NCI-H2029 treated with DMSO at 0.1 percent for 48 hours (cell line): ENCODE measurements at places on chromosomes 5 and 9.

DNA sequence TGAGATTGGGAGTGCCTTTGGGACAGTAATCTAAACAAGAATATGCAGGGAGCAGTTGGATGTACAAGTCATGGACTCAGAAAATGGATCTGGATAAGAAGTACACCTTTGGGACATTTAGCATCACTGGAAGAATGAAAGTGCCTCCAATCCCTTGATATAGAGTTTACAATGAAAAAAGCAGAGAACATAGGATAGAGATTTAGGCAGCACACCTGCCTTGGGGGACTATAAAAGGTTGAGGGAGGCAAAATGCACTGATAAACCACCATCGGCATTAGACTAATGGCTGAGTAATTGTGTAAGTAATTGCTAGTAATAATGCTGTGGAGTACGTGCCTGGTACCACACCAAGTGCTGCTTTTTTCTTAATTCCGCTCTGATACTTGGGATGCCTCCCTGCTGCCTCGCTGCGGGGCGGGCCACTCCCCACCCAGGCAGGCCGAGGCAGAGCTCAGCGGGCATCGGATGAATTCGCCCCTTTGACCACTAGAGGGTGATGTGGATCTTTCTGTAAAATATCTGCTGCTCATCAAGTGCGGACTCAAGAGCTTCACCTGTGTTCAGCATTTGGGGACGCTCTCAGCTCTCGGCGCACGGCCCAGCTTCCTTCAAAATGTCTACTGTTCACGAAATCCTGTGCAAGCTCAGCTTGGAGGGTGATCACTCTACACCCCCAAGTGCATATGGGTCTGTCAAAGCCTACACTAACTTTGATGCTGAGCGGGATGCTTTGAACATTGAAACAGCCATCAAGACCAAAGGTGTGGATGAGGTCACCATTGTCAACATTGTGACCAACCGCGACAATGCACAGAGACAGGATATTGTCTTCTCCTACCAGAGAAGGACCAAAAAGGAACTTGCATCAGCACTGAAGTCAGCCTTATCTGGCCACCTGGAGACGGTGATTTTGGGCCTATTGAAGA lies 99.9 kb downstream of the ANKRD18B start:
- DNase-seq: peak; percentile 61

DNA sequence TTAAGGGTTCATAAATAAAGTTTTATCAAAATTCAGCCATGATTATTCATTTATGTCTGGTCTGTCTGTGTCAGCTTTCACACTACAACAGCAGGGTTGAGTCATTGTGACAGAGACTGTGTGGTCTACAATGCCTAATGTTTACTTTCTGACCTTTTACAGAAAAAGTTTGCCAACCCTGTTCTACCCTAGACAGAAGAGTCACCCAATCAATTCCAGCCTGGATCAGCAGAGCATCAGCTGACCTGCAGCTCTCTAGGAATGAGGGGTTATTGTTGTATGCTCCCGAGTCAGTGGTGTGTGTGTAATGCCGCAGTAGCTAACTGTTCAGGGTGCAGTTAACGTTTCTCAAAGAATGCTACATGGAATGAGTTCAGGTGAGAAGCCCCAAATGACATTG lies 87.3 kb downstream of the HRH2 start:
- DNase-seq: no peak

- no peak for DNase-seq
These were observed 141.7 kb downstream of the NXNL2 start for GRCh38 chr9:88676644-88677043.

DNA sequence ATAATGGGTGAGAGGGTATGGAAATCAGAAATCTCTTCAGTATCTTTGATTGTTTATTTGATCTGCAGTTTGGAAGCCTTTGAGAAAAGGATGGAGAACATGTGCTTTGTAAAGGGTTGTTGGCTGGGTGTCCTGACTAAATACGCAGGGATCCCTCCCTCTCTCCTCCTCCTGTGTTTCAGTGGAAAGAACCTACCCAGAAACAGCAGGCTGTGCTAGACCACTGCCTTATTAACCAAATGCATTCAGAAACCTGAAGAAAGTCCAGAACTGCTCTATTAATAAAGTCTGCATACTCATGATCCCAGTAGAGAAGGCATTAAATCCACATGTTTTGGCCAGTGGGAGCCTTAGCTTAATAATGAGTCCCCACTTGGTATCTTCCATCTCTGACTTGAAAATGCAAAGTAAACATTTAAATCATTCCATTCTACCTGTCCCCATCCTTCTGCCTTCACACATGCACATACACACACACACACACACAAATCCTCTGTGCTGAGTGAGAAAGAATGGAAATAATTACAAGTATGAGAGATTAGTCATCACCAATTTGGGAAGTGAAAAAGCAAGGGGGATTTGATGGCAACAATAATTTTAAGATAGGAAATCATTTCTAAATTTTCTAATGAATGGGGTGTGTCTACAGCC lies 10.0 kb upstream of the LECT2 start:
- no peak for DNase-seq

- no peak for DNase-seq
These were observed 181.6 kb upstream of the TMEM161B start for GRCh38 chr5:88450239-88450638.

- no peak for DNase-seq
These were observed 121.1 kb downstream of the FBXL7 start for GRCh38 chr5:15621094-15621493.

DNA sequence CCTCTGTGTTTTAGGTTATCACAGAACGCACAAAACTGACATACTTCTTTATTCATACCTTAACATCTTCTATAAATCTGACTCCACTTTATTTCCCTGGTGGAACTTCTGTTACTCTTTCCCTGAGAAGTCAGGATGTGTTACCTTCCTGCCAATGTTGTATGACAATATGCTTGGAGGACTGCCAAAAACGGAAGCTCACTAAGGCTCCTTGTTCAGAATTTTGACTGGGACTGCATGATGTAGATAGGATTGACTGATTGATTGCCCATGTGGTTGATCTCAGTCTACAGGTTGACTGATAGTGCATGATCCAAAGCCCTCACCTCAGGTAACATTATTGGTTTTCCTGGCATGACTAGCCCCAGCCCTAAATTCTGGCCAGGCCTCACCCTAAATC lies 319.4 kb downstream of the TLR4 start:
- DNase-seq: no peak

GRCh38 chr5:88868468-88869068 lies 14.4 kb downstream of the MEF2C start:
- DNase-seq: no peak

- DNase-seq: no peak
These were observed 175.9 kb downstream of the NSG2 start for GRCh38 chr5:174221436-174221835.

DNA sequence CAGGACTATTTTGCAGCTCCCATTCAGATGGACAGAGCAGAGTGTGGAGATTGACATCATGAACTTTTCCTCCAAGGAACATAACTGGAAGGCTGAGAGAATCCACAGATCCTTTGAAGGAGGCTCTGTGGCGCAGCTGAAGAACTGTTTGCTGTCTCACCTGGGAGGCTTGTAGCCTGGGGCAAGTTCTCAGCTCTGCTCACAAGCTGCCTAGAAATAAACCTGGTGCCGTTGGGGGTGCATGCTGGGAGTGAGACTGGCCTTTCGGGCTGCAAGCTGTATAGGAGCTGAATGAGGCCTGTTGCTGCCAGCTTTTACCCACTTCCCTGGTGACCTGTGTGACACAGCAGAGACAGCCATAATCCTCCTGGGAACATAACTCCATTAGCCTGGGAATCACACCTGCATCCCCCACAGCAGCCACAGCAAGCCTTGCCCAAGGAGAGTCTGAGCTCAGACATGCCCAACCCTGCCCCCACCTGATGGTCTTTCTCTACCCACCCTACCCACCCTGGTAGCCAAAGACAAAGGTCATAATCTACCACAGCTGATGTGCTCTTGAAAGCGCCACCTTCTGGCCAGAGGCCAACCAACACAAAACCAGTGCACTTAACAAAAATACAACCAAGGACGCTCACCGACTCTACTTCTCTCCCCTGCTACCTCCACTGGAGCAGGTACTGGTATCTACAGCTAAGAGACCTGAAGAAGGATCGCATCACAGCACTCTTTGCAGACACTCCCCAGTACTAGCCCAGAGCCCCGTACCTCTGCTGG lies 205.1 kb upstream of the MRPS30 start:
- no peak for DNase-seq

DNA sequence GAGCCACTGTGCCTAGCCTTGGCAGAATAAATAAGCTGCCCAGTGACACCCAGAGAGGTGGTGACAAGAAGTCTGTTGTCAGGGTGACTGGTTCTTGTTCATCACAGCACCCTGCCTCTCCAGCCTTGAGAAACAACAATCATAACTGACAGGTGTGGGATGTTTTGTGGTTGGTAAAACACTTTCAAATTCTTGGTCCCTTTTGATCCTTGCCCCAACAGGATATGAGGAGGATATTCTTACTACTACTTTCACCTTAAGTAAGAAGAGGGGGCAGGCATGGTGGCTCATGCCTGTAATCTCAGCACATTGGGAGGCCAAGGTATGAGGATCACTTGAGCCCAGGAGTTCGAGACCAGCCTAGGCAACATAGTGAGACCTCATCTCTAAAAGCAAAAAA lies 14.2 kb upstream of the FRRS1L start:
- no peak for DNase-seq

DNA sequence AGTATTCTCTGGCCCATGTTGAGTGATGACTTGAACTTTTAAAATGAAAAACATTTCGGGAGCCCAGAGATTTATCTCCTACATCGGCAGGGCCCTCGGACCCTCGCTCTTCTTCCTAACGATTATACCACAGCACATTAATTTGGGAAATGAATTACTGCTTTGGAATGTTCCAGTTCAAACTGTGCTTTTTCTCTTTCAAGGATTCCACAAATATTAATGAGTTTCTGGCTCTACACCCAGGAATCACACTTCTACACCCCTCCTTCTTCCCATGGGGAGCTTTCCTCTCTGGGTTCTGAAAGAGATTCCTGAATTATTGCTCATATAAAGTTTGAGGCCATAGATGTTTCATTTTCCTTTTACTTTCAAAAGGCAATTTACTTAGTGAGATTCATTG lies 41.2 kb downstream of the NSG2 start:
- DNase-seq: no peak

GRCh38 chr9:132059361-132059760 lies 20.3 kb downstream of the MED27 start:
- DNase-seq: no peak

GRCh38 chr9:34403554-34404380 lies 27.1 kb upstream of the MYORG start:
- DNase-seq: peak; percentile 70

GRCh38 chr9:127854184-127854806 lies at the start of gene ENG:
TSS of gene ENG (minus strand) at chr9:127854658. CDS start at chr9:127854355, 303 bp downstream.
- DNase-seq: no peak

DNA sequence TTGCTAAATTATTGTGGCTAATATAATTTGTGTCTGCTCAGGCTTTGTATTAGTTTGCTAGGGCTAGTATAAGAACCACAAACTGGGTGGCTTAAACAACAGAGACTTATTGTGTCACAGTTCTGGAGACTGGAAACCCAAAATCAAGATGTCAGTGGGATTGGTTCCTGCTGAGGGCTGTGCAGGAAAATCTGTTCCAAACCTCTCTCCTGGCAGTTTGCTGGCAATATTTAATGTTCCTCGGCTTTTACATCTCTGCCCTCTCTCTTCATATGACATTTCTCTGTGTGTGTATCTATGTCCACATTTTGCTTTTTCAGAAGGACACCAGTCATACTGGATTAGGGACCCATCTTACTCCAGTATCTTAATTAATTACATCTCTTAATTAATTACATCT lies 498.8 kb upstream of the CD180 start:
- DNase-seq: no peak

DNA sequence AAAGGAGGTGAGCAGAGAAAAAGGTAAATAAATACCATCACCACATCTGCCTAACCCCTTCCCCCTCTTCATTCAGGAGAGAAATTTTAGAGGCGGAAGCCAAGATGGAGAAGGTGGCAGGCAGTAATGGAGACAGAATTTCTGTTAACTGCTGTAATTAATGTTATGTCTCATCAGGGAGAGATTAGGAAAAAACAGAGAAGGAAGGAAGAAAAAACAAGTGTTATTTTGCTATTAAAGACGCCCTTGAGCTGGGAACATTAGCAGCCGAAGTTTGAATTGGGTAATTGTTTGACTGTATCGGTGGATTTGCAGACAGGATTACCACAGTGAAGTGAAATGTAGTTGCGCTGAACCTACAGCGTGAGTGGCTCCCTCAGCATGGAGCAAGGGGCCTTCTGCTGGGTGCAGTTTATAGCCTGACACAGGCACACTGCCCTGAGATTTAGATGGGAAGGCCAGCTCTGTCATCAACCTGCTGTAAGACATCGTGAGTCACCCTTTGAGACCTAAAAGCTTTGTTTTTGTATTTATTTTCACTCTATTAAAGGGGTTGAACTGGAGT lies 136.3 kb downstream of the ASTN2 start:
- no peak for DNase-seq

DNA sequence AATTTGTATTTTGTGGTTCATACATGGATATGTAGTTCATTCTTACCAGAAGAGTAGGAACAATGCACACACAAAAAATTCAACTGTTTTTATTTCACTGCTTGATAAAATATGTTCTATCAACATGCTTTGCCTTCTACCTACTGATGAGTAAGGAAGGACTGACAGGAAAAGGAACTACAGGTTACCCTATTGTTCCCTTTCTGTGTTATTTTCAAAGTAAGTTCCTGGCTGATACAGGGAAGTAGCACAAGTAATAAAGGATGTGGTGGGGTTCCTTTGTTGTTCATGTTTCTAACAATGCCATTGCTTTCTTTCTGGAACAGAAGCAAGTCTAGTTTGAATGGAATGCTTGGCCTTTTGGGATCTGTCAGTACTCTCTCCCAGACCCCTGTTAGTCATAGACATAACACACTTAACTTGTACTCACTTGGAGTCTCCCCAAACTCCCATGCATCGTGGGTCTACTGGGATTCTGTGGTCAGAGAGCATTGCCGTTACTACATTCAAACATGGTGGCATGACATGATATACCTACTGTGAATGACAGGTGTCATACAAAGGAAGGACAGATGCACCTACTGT lies 20.2 kb upstream of the ALDOB start:
- no peak for DNase-seq

DNA sequence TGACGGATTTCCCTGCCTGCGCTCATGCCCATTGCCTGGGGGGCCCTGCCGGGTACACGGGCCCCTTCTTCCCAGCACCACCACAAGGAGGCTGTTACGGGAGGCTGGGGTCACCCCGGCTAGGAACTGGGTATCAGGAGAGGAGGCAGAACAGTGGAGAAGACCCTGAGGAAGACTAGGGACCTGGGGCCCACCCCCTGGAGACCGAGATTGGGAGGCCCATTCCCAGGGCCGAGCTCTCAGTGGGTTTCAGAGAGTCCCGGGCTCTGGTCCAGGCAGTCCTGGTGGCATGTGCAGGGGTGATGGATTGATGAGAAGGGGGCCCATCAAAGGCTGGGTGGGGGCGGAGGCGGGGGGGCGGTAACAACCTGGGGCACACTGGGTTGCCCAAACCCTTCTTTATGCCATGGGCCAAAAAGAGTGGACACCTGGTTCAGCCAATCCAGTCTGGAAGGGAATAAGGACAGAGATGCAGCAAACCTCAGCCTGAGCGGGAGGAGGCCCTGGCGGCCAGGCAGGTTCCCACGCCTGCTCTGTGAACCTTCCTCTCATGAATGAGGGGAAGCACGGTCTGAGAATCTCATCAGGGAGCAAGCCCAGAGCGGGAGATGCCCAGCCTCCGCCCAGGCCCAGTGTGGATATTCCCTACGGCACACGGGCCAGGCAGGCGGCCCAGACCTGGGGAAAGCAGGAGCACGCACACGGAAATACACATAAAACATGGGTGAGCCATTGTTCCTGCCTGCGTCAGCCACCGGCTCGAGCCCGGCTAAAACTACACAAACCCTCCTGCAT lies 785 bp upstream of the P4HA2 start:
- DNase-seq: no peak

- no peak for DNase-seq
These were observed 62.3 kb upstream of the ZFR start for GRCh38 chr5:32506799-32507198.
